ENCODE measurements at places on chromosomes 6 and 20.
A peak's percentile ranks its signal among the peaks of the same experiment; 100 is the strongest.

GRCh38 chr6:165701564-165702354, 38.7 kb upstream of the PDE10A start:
- no peak for DNase-seq

- no peak for DNase-seq
Measured at GRCh38 chr20:20410678-20411077, 42.8 kb downstream of the INSM1 start.

- no peak for DNase-seq
Measured at GRCh38 chr6:42030585-42031506, 19.5 kb upstream of the TAF8 start.

DNA sequence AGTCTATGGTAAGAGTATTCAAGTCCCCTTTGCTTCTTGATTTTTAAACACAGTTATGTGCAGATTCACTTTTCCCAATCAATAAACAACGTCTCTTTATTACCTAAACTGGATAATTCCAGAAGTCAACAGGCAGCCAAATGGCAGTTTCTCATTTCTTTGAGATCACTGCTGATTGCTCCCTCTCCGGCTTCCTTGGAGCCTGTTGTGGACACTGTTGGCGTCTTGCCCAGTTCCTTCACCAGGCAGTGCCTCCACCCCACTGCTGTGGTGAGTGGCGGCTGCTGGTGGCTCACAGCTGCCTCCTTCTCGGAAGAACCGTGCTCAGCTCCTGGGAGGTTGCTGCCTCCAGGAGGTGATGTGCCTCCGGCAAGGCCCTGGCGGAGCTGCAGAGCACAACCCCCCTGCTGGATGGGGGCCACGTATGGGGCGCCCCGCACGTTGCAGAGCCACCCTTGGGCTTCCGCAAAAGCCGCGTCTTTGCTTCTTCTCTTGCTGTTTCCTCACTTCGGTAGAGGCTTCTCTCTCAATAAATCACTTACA, 105.1 kb upstream of the CNKSR3 start:
- DNase-seq: no peak

GRCh38 chr6:112117554-112117953, 30.2 kb downstream of the FAM229B start:
- no peak for DNase-seq

DNA sequence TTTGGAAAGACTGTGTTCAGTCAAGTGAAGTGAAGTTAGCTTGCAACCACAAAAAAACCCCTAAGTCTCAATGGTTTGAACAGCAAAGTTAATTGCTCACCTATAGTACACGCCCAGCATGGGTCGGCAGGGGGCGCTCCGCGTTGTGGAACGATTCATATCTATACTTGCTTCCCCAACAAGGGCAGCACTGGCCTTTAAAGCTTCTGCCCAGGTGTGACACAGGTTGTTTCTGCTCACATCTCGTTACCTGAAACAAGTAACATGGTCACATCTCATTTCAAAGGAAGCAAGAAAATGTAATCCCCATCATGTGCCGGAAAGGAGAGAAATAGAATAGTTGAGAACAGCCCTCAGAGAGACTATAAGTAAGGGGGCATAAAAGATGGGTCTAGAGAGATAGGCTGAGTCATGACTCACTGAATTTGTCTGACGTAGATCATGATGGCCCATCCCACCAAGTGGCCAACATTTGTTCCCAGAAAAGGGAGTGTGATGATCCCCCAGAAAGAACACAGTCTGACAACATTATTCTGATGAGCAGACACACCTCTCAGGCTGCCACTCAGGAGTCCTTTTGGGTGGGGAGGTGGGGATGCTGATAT, 29.0 kb downstream of the HNF4A start:
- peak; percentile 81 for DNase-seq

DNA sequence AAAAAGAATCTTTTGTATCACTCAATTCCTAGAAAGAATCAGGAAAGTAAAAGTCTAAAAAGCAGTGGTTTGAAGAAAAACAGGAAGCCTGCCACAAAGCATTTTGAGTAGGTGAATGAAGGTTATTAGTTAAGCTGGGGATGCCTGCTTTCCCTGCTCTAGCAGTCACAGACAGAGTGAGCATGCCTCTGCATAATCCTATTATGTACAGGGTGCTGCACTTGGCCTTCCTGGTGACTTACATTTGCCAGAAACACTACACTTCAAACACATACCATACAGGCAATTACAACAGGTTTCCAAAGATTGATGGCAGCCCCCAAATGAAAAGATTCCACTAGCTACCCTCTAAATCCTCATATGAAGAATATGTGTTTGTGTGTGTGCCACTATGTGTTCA, 130.8 kb downstream of the TPBG start:
- no peak for DNase-seq

- no peak for DNase-seq
Measured at GRCh38 chr6:39731565-39731964, 6.4 kb upstream of the KIF6 start.

DNA sequence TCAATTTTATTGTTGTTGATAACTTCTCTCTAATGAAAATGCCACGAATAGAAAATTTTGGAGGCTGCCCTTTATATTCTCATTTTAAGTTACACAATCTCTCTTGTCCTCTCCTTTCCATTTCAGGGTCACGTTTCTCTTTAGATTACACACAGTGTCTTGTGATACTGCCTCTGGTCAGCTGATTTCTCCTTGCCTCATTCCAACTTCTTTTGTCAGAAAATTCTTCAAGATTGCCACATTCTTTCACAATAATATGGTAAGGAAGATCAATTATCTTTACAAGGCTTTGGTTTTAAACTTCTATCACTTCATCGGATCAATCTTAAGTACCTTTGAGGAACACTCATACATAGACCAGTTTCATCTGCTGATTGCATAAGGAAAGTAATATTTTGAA, 370.3 kb downstream of the RFPL4B start:
- no peak for DNase-seq

GRCh38 chr6:131250122-131250521, 114.9 kb downstream of the AKAP7 start:
- DNase-seq: no peak

- DNase-seq: peak; percentile 0
Measured at GRCh38 chr20:46631212-46631869, 19.9 kb downstream of the SLC13A3 start.

DNA sequence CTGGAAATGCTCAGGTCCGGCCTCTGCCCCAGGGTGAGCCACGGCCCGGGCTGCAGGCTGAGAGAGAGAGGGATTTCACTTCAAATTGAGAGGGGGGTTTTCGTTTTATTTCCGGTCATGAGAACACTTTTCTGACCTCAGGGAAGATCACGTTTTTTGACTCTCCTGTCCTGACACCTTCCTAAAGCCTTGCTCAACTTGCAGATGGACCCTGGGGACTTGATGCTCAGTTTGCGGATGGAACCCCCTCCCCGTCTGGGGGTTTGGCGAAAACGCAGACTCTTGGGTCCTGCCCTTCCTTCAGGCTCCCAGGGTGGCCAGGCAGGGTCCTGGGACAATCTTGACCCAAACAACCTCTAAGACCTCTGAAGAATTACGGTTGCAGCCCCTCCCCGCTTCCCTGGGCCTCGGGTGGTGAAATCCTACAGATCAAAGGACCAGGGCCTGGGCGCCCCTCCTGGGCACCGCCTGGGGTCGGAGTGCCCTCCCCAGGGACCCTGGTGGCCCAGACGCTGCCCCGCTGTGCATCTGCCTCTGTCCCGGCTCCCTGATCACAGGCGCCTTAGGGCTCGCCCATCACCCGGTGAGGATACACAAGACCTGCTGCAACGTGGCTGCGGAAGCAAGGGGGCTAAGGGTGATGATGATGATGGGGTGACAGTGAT, 148.2 kb downstream of the ERMARD start:
- DNase-seq: no peak

DNA sequence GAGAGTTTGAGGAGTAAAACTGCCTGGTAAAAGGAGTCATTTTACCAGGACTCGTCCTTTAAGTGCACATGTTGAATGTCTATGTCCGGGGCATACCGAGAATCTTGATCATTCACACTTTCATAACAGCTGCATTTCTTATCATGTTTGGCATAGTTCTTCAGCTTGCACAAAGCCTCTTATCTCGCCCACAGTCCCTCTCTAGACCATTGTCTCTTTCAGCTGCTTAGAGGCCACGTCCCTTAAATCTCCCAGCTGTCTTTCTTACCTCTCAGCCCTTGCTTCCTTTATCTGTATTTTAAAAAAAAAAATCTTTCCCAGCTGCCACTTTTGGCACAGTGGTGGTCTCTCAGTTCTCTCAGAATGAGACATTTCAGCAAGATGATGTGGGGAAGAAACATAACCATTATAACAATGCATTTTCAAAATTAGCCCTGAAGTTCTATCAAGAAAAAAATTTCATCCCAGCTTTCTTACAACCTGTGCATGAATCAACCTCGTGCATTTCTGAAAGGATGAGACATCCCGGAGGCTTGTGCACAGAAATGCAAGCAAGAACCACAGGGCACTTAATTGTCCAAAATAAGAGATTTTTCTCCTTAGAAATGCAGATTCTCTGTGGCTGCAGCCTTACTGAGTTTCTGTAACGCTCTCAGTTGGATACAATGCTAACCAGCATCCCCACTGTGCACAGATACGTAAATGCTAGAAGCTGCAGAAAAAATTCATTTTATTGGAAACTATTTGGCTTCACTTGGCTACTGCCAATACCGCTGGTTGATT, 24.2 kb downstream of the RBM24 start:
- DNase-seq: no peak

DNA sequence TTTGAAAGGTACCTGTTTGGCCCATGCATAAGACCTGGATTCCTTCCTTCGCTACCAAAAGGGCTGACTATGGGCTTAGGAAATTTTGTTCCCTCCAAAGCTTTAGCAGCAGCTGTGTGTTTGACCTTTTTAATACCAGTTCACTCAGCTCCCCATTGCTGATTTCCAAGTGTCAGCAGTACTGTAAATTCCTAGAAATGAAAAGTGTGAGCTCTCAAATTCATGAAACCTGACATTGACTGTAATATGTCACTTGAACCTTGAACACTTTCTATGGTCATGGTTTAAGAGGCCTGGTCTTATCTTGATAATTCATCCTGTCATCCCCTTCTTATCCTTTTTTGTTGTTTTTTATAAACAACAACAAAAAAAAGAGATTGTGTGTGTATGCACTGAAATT, 31.7 kb downstream of the STAU1 start:
- no peak for DNase-seq

GRCh38 chr6:42914546-42914945, 1.3 kb upstream of the PTCRA start:
- DNase-seq: no peak

DNA sequence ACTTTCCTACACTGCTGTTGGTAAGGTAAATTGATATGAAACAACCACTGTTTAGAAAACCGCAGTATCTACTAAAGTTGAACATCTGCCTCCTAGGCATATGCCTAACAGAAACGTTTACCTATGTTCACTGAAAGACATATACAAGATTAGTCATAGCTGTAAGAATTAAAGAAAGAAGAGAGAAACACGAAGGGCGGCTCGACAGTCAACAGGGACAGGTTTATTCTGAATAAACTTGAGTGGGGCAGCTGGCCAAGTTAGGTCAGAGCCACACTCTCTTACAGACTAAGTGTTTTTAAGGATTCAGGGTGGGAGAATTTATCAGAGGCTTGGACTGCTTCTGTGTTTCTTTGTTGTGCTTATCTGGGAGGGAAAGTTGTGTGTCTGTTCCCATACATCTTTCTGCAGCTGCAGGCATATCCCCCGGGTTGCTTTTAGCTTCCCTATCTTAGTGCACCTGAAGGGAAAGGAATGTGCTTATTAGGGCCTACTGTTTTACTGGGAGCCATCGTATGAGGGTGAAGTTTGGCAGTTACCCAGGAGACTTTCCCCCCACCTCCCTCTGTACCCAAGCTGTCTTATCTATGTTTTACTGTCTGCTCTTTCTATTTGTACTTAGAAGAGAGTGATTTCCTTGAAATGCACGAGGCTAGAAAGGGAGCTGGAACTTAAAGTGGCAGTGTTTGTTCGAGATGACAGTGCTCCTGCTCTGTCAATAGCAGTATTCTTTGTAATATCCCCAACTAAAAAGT, 20.4 kb downstream of the PROCR start:
- DNase-seq: no peak

DNA sequence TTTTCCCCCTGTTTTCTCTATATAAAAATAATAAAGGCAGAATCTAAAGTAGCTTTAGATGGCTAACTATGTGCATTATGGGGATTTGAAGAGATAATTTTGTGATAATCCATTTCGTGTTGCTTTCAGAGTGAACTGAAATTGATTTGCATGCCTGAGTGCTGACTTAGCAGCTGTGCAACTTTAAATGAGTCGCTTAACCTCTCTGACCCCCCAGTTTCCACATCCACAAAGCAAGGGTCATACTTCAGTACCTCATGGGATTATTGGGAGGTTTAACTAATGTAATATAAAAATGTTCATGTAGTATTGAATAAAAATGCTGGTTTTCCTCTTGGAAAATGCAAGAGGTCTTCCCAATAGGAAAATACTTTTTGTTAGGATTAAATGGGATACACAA, 63.8 kb upstream of the FABP7 start:
- no peak for DNase-seq

DNA sequence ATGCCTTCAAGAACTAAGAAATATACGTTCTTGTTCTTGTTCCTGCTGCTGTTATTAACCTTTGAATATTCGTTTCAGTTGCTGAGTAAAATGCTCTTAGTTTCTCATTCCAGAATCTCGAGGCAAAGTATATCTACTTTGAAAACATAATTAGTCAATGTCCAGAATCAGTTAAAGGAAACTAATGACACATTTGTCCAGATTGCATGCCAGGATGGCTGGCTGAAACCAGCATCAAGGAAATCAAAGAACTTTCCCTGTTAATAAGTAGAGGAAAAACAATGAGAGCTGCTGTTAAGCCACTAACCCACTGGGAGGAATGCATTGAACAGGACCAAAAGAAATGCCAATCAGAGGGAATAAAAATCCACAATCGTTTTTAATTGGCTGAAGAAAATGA, 196.9 kb downstream of the ALDH8A1 start:
- no peak for DNase-seq

- no peak for DNase-seq
Measured at GRCh38 chr6:16824845-16825685, 63.8 kb upstream of the ATXN1 start.

- DNase-seq: no peak
Measured at GRCh38 chr6:169982461-169983386, 231.3 kb downstream of the ERMARD start.

GRCh38 chr6:159481897-159482296, 211.1 kb downstream of the SOD2 start:
- no peak for DNase-seq

GRCh38 chr20:50120935-50121693, 8.2 kb upstream of the UBE2V1 start:
- DNase-seq: peak; percentile 75

GRCh38 chr20:16001286-16001685, 572.0 kb downstream of the KIF16B start:
- no peak for DNase-seq

GRCh38 chr6:100176951-100177710, 183.1 kb upstream of the MCHR2 start:
- no peak for DNase-seq

- DNase-seq: no peak
Measured at GRCh38 chr6:156881687-156882629, 104.8 kb downstream of the ARID1B start.

DNA sequence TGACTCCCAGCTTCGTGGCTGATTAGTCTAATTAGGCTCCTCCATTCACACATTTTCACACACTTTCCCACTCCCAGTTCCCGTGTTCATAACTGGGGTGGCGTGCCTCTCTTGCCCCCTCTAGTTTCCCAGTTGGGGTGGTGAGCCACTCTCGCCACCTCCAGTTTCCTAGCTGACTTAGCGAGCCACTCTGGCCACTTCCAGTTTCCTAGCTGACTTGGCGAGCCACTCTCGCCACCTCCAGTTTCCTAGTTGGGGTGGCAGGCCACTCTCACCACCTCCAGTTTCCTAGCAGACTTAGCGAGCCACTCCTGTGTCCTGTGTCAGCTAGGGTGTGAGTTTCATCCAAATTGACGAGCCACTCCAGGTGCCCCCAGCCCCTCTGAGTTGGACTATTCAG, 7.4 kb upstream of the GMPR start:
- DNase-seq: no peak

All from CD4-positive, alpha-beta T cell treated with Interleukin-10 for 1 hour (primary cell).